ENCODE measurements at places on chromosomes 3 and 15.

DNA sequence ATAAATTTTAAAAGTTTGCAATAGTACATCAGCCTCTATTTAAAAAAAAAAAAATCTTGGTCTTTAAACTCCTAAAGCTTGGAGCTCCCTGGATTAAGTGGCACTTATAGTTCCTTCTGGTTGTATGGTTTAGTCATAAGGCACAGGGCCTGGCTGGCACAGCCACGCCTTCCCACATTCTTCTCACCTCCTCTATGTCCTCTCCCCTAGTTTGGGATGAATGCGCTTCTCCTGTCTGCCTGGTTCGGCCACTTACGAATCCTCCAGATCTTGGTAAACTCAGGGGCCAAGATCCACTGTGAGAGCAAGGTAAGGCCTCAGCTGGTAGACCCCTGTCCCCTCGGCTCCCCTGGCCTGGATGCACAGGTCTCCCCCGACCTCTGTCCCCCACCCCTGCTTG lies 10.0 kb downstream of the ANKDD1A start:
- no peak for DNase-seq

- no peak for DNase-seq
Observed at GRCh38 chr3:65401359-65402305, 637.1 kb downstream of the MAGI1 start.

GRCh38 chr15:48373821-48374451 lies 42.7 kb downstream of the DUT start:
- no peak for DNase-seq

GRCh38 chr15:90644952-90645725 lies 72.0 kb upstream of the BLM start:
- no peak for DNase-seq

DNA sequence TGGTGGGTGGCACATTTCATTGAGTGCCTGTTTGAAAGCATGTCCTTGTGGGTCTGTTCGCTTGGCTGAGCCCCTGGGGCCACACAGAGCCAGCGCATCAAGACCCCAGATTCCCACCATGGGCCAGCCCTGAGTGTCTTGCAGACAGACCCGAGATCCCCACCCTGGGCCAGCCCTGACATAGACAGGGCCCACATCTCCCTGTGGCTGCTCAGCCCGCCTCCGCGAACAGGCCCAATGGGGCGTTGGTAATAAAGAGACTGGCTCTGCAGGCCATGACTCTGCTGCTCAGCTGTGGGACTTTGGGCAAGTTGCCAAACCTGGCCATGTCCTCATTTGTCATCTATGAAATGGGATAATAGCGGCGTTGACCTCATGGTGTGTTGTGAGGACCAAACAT lies 22.6 kb downstream of the FAH start:
- DNase-seq: no peak

GRCh38 chr3:180119567-180119966 lies 82.8 kb upstream of the PEX5L start:
- no peak for DNase-seq

- DNase-seq: no peak
Observed at GRCh38 chr3:99250821-99251355, 349.4 kb upstream of the DCBLD2 start.

- no peak for DNase-seq
Observed at GRCh38 chr3:8962226-8962861, 928 bp downstream of the RAD18 start.

- no peak for DNase-seq
Observed at GRCh38 chr15:31234815-31235214, 91.8 kb upstream of the KLF13 start.

DNA sequence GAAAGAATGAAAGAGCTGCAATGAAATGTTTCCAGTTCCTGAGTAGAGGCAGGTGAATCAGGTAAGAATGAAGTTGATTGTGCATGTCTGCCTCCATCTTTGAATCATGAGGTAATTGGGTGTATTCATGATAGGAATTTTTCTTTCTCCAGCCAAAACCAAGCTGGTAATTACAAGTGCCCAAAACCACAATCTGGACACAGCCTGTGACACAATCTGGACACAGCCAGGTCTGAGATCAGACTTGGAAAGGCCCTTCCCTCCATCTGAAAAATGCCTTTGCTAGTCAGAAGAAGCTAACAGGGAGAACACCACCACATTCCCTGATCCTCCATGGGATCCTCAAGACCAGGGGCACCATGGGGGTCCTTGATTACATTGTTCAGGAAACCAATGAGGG lies 338.5 kb upstream of the THBS1 start:
- no peak for DNase-seq

- no peak for DNase-seq
Observed at GRCh38 chr3:119098619-119099222, 47.2 kb upstream of the TEX55 start.

DNA sequence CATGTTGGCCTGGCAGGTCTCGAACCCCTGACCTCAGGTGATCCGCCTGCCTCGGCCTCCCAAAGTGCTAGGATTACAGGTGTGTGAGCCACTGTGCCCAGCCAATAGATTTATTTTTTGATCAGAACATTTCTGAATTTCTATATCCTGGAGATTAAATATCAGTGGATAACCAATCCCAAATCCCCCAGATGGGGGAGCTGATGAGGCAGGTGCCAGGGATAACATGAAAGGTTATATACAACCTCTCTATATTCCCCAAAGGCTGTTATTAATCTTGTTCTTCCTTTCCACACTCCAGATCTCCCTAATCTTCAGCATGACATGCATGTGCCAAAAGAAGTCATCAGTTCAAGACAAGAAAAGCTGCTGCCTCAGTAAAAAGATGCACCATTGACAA lies 112.3 kb downstream of the WDR76 start:
- no peak for DNase-seq
